Stimulated activated CD8-positive, alpha-beta memory T cell treated with anti-CD3 and anti-CD28 coated beads, Interleukin-7, amount 100 ng/mL, for 4 hours (primary cell): ENCODE measurements at places on chromosomes 5 and 9.

DNA sequence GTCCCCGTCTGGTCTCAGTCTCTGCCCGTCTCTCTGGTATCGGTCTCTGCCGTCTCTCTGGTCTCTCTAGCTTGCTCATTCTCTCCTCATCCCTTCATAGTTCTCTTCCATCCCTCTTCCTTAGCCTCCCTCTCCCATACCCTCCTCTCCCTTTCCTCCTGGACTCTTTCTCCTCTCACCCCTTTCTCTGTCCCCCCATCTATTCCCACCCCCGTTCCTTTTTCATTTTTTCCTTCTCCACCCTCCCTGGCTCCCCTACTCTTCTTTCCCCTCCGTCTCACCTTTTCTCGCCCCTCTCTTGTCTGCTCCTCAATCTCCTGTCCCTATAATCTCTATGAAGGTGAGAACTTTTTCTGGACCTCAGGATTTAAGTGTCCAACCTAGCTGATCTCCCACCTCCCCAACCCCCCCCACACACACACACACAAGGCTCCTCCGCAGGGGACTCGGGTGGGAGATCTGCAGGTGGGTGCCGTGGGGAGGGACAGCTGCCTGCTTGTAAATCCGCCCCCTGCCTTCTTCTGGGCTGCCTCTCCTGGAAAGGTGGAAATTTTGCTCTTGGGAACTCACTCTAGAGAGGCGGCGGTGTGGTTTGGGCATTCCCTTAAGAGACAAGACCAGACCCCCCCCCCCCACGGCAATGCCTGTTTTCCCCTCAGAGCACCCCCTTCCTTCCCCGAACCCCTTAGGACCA is 953 bp downstream of the UBE2QL1 start:
- no peak for DNase-seq

- no peak for DNase-seq
Observed at GRCh38 chr9:6632516-6633183, 12.9 kb downstream of the GLDC start.

- DNase-seq, result no peak
Observed at GRCh38 chr9:72855890-72856523, 96.8 kb downstream of the ALDH1A1 start.

DNA sequence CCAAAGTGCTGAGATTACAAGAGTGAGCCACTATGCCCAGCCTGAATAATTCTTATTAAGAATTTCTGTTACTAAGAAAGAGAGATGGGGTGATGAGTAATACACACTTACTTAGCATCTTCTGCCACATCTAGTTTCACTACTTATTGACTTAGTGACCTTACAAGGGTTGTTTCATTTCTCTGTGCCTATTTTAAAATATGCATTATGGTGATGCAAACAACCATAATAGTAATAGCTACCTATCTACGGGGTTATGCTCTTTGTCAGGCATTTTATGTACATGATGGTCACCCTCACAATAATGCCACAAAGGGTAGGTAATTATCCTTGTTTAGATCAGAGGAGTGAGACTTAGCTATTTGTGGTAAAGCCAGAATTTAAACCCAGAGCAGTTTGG is 499.0 kb upstream of the SGCD start:
- DNase-seq, result no peak

DNA sequence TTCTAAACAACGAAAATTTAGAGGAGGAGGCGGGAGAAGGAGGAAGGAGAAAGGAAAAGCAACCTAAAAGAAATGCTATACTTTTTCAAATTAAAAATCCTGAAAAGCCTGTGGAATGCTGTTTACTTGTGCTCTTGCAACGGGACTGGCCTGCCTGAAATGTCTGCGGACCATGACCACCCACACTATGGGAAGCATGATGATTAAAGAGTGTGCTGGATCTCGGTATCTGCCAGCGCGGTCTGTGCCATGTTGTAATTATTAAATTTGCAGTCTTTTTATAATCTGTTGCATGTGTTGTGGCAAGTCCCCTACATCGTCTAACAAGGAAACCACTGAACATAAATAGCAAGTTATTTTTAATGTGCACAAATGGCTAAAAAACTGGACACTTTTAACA is 111.4 kb downstream of the FANCC start:
- no peak for DNase-seq

DNA sequence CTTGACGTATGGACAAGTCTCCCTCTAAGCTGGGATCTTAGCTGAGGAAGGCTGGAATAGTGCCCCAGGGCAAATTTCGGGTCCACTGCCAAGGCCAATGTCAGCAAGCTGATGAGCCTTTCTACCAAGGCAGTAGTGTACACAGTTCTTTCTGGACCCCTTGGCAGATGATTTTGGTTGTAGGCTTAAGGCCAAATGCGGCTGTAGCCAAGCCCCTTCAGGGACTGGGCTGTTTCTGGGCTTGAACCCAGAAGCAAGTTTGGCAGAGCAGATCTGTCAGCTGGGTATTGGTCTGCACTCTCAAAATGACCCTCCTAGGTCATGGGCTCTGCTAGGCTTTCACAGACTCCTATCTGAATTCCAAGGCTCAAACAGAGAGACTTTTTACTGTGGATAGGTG is 121.6 kb downstream of the ADAMTSL1 start:
- no peak for DNase-seq

DNA sequence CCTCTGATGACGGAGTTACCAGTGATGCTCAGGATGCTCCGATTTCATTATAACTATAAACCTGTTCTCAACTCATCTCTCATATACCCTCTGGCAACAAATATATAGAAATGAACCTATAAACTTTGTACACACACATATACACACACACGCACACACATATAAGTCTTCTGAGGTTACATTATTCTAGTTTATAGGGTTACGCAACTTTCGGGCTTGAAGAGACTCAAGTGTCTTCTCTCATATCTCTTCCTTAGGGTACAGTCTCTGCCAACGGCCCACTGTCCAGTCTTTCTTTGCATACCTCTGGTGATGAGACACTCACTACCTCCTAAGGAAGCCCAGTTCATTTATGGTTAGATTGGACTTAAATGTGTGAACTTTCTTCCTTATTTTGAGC is 69.4 kb upstream of the TBC1D2 start:
- no peak for DNase-seq

GRCh38 chr9:128310461-128310860 is 11.8 kb downstream of the TRUB2 start:
- no peak for DNase-seq

- DNase-seq, result no peak
Observed at GRCh38 chr5:171961117-171961516, 45.3 kb downstream of the FBXW11 start.

GRCh38 chr5:69279517-69279916 is 44.8 kb downstream of the CDK7 start:
- DNase-seq, result no peak

DNA sequence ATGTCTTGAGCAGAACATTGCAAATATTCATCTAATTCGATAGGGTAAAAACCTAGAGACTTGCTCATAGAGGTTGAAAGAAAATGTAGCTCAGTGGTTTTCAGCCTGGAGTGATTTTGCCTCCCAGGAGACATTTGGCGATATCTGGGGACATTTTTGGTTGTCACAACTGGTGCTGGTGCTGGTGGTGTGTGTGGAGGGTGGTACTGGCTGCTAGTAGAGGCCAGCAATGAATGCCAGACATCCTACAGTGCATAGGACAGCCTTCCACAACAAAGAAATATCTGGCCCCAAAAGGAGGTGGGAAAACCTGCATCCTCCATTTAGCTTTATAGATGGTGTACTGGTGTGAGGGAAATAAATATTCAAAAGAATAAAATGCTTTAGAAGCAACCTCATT is 2.1 kb upstream of the BASP1 start:
- no peak for DNase-seq

DNA sequence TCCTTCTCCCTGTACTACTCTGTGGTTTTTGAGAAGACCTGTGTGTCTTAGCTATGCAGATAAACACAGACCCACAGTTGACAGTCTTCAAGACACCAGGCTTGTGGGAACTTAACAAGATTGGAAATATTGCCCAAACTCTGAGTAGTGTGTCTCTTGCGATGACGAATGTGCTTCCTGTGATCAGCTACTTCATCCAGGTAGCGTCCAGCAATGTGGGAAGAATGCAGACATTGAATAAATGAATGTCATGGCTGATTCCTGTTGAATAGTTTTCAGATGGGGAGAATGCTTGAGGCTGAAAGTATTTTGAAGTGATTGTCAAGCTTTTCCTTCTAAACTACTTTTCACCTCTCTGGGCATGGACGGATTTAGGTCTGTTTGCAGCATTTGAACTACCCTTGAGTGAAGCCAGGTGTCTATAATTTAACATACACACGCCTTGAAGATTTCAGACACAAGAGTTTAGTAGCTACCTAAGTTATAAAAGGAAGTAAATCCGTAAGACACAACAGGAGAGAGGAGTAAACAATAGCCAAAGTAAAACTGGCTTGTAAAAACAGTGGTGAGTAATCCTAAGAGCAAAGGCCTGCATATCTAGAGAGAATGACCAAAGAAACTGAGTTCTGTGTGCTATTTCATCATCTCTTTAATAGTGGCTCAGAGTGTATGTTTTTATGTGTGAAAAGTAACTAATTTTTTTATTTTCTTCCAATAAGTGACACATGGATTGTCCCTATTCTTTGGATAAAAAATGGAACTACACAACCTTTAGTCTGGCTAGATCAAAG is 30.0 kb upstream of the ARL14EPL start:
- DNase-seq, result no peak
